Activated T-cell treated with anti-CD3 and anti-CD28 coated beads for 24 hours (primary cell): ENCODE measurements at places on chromosomes 1 and 21.

DNA sequence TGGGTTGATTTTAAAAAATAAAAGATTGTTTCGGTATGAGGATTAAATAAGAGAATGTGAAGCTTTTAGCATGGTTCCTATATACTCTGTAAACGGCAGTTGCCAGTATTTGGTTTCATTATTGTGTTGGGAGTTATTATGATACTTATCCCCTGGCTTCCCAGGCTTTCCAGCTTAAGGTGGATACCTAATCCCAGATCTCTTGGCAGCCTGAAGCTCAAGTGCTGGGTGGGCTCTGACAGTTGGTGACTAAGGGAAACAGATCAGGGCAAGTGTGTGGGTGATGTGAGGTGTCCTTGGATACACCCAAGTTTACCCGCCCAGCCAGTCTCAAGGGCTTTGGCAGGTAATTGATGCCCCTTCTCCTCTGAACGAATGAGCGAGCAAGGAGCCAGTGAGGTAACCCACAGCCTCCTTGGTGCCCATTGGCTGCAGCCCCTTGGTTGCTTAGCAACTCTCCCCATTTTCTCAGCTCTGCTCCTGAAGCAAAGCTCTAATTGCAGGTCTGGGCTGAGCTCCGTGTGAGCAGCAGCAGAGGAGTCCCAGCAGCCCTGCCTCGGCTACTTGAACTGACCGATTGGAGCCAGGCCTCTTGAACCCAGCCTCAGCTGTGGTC lies 6.1 kb downstream of the IPO13 start:
- DNase-seq = no peak

DNA sequence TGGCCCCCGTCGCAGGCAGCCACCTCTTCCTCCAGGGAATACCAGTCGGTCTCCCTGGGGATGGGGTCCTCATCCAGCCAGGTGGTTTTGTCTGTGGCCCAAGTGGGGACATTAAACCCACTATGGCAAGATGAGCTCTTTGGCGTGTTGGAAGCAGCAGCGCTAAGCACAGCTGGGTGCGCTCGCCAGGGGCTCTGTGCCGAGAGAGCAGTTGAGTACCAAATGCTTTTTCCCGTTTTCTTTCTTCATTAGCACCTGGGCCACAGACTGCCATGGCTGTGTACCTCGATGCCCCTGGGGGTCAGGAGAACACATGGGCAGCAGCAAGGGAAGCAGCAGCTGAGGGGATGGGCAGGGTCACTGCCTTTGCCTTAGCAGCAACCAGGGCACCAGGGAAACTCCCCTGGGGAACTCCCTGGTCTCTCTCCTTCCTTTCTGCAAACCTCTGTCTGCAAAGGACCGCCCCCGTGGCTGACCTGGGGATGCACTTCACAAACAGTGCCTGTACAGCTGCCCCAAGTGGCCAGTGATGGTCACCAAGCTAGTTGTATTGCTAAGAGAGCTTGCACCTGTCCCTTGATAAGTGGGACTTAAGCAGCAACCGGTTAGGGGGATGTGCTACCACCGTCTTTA lies 31.1 kb downstream of the EDARADD start:
- DNase-seq = no peak

GRCh38 chr1:200951016-200951415 lies 56.3 kb downstream of the INAVA start:
- DNase-seq = no peak

- DNase-seq = no peak
Measured at GRCh38 chr1:95451054-95451453, 217.0 kb downstream of the RWDD3 start.

DNA sequence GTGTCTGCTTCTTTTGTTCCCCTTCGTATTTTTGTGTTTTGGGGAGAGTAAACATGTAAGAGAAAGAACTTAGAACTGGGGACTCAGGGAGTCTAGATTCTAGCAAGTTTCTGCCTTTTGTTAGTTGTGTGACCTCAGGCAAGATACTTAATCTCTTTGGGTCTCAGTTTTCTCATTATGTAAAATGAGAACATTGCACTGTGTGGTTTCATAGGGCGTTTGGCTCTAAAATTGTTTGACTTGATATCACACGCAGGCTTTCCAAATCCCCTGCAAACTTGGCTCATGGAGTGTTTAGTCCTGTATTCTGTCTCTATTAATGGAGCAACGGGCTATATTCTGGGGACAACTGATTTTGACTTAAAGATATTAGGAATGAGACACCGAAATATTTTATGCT lies 57.7 kb downstream of the NTNG1 start:
- DNase-seq = no peak

GRCh38 chr1:40143891-40144575 lies 17.2 kb upstream of the RLF start:
- DNase-seq = peak; percentile 46

DNA sequence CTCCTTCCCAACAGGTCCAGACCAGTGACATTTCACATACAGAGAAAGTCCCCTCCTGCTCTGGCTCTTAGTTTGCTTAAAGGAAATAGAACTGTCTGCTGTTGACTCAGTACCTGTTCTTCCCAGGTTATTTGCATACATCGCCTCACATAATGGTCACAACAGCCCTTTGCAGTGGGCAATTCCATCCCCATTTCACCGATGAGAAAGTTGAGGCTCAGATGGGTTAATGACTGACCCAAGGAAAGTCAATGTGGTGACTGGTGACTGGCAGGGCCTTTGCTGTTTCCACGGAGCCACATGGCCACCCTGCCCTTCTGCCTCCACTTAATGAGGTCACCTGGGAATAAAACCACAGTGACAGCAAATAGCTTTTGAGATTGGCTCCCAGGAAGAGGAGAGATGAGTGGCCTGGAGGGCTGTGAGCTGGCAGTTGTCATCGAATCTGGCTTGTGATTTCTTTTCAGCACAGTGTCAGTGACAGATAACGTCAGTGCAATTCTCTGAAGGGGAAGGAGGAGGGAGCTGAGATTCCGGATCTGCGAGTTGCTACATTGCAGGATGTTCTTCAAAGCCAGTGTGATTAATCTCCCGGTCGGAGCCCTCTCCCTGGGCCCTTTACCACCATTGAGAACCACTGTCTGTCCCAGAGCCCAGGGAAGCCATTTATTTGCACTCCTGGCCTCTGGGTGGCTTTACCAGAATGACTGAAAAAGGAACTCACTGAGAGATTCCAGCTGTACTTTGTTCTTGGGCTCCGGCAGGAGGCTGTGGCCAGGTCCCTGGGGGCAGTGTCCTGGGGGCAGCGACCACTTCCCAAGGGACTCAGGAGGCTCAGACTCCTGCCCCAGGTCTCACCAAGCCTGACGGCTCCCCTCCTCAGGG lies 117.2 kb downstream of the CNIH3 start:
- DNase-seq = no peak

- DNase-seq = no peak
Measured at GRCh38 chr1:186503190-186503589, 42.3 kb upstream of the PDC start.

- DNase-seq = no peak
Measured at GRCh38 chr1:9100471-9101043, 28.3 kb downstream of the GPR157 start.

DNA sequence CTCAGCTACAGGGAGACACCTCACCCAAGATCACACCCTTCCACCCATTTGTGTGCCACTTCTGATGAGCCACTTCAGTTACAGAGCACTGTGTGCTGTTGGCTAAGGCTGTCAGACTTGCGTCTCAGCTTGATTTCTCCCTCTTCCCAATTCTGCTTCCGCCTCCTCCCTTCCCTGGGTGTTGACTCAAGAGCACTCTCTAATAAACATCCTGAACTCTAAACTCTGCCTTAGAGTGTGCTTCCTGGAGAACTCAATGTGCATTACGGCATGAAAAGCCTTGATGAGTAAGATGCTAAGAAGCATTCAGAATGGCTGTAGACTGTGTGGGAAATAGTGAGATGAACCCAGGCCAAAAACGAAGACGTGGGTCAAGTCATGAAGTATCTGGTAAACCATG lies 54.9 kb upstream of the S1PR1 start:
- DNase-seq = no peak

GRCh38 chr1:200248541-200248940 lies 161.3 kb downstream of the ZNF281 start:
- no peak for DNase-seq

GRCh38 chr1:204257446-204257845 lies 43.7 kb upstream of the GOLT1A start:
- no peak for DNase-seq

- DNase-seq = no peak
Measured at GRCh38 chr1:183433703-183434102, 15.5 kb upstream of the NMNAT2 start.

- no peak for DNase-seq
Measured at GRCh38 chr1:152718238-152718637, 10.3 kb downstream of the LCE4A start.

- DNase-seq = no peak
Measured at GRCh38 chr1:155379631-155380090, 59.0 kb downstream of the RUSC1 start.

DNA sequence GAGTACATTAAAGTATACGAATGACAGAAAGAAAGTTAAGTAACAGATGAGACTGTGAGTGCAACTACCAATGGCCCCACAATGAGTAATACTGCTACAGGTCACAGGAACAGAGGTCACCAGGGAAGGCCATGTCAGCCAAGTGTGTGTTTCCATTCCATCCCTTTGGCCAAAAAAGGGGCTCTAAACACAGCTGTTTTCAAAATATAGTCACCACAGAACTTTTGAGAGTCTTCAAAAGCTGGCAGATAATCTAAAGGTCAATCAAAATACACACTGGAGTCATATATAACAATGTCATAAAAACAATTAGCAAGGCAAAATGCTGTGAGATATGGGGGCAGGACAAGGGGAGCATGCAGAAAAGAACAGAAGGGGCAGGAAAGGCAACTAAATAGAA lies 10.2 kb downstream of the USP24 start:
- no peak for DNase-seq

DNA sequence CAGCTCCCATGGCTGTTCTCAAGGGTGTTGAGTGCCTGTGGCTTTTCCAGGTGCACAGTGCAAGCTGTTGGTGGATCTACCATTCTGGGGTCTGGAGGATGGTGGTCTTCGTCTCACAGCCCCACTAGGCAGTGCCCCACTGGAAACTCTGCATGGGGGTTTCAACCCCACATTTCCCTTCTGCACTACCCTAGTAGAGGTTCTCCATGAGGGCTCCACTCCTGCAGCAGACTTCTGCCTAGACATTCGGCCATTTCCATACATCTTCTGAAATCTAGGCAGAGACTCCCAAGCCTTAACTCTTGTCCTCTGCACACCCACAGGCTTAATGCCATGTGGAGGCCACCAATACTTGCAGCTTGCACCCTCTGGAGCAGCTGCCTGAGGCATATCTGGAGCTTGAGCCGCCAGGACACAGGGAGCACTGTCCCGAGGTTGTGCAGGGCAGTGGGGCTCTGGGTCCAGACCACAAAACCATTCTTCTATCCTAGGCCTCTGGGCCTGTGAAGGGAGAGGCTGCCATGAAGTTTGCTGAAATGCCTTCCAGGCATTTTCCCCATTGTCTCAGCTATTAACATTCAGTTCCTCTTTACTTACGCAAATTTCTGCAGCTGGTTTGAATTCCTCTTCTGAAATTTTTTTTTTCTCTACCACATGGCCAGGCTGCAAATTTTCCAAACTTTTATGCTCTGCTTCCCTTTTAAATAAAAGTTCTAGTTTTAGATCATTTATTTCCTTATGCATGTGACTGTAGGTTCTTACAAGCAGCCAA lies 8.8 kb upstream of the CAPN8 start:
- DNase-seq = no peak

DNA sequence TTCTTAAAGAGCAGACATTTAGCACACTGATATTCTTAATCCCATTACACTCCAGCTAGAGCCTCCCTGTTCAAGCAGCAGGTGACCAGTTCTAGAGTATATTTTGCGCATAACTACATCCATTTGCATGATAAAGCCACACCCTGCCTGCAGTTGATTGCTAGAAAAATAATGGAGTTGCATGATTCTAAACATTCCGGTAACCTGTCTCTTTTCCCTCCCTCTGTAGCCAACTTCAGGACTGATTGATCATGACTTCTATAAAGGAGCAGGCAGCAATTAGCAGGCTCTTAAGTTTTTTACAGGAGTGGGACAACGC lies 14.9 kb downstream of the ARMH1 start:
- no peak for DNase-seq

GRCh38 chr1:230455291-230455690 lies 29.2 kb upstream of the PGBD5 start:
- no peak for DNase-seq

DNA sequence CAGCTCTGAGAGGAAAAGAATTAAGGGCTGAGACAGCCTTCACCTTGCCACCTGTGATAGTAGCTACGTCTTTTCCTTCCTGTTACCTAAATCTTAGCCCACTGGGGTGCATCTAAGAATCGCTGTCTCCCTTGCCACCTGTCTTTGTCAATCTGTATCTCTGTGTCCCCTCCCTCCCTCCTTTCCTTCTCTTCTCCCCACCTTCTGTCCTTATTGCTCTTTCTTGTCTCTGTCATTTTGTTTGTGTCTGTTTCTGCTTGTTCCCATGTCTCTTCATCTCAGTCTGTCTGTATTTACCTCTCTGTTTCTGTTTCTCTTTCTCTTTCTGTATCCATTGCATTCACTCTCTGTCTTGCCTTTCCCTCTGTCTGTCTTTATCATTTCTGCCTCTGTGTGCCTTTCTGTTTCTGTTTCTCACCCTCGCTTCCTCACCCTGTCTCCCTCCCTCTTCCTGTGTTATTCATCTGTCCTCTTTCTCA lies 30.2 kb downstream of the SLC22A15 start:
- no peak for DNase-seq

DNA sequence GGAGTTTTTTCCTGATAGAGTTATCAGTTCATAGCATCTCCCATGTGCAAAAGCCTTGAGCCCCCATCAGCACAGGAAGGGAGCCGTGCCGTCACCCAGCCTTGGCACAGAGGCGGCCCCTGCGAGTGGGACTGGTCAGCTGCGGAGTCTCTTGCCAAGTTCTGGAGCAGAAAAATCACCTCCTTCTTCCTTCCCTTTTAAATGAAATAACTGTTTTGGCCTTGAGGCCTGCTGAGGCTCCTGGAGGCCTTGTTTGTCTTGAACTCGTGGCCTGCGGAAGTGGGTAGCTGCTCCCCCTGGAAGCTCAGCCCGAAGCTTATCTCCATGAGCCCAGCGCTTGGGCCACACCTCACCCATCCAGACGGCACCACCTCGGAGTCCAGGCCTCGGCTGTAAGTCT lies 145.7 kb upstream of the TMEM51 start:
- DNase-seq = no peak

- DNase-seq = no peak
Measured at GRCh38 chr1:218498056-218498938, 153.2 kb downstream of the TGFB2 start.

DNA sequence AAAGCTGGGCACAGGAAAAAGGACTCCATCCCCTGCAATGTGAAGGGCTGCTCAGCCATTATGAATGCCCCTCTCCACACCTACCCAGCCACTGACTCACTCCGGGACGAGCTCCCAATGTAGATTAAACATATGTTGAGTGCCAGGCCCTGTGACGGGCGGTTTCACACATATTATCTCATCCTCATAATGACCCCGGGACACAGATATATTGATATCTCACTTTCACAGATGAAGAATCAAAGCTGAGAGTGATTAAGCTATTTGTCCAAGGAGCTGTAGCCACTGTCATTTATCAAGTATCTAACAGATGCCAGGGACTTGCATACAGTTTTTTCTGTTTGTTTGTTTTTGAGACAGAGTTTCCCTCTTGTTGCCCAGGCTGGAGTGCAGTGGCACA lies 35.0 kb upstream of the SLC30A1 start:
- DNase-seq = no peak

GRCh38 chr1:232110281-232111090 lies 483.9 kb downstream of the DISC1 start:
- DNase-seq = no peak

- DNase-seq = no peak
Measured at GRCh38 chr1:154115180-154115579, 39.7 kb downstream of the NUP210L start.
